ENCODE measurements at places on chromosomes 5 and 9.

- DNase-seq, result no peak
Measured at GRCh38 chr9:82449986-82450385, 461.4 kb downstream of the SPATA31D1 start.

GRCh38 chr5:74974451-74975091 is 77.8 kb downstream of the GCNT4 start:
- DNase-seq, result no peak

DNA sequence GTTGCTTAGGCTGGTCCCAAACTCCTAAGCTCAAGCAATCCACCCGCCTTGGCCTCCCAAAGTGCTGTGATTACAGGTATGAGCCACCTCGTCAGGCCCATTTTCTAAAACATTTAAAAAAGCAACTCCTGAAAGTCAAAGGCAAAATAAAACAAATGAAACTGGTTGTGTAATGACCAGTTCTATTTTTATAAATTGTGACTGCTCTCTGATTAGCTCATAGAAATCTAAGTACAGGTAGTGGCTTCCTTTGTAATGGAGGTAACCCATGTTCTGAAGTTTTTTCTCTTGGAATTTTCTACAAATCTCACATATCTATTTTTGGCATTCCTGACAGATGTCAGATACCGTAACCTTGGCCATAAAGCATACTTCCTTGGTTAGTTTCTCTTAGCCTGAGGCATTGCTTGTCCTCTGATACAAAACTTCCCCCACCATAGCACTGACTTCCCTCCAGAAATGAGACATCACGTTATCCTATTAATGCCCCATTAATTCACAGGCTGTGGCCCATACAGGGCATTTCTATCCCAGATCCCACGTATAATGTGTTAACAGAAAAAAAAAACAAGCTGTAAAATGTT is 14.1 kb upstream of the AK3 start:
- no peak for DNase-seq

DNA sequence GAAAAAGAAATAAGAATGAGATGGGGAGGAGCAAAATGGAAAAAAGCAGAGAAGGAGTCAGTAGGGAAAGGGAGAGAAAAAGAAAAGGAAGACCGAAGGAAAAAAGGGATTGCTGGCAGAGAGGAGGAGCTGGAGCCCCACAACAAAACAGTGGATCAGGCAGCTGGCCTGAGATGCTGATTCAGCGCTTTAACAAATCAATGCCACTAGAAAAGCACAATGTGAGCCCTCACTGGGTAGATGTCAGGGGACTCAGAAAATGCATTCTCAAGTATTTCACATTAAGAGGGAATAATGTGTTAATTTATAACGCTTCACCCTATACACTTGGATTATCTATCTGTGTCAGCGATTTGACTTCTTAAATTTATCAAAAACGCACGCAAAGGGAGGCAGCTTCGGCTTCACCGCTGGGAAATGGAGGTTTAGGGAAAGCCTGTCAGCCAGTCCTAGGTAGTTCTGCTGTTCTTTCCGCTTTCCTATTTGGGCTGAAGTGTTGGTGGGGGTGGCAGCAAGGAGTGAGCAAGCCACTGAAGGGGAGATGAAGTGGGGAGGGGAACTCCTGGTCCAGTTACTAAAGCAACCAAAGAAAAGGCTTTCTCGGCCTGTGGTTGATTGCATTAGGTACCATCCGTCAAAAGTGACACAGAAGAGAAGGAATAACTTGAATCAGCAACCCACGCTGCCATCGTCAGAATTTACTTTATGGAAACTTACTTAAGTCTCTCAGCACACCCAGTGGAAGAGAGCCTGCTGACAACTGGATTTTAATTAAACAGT is 161.6 kb downstream of the BNC2 start:
- no peak for DNase-seq

DNA sequence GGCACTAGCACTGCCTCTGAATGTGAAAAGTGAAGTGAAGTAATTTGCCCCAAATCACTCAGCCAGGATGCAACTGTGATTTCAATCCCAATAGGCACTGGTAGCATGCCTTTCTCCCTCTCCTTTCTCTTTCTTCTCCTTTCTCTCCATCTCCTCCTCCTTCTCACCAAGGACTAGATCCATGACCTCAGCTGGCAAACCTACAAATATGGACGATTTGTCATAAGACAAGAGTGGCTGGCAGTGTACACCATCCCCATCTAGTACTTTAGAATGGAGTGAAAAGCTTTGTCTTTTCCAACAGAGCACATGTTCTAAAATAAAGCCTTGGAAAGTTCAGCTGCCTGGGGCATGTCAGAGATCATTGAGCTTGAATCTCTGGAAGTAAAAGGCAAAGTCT is 574.7 kb upstream of the CLINT1 start:
- no peak for DNase-seq

- DNase-seq, result no peak
Measured at GRCh38 chr9:108473209-108474112, 382.3 kb downstream of the ACTL7B start.

GRCh38 chr5:151627650-151628049 is 36.5 kb upstream of the FAT2 start:
- no peak for DNase-seq

DNA sequence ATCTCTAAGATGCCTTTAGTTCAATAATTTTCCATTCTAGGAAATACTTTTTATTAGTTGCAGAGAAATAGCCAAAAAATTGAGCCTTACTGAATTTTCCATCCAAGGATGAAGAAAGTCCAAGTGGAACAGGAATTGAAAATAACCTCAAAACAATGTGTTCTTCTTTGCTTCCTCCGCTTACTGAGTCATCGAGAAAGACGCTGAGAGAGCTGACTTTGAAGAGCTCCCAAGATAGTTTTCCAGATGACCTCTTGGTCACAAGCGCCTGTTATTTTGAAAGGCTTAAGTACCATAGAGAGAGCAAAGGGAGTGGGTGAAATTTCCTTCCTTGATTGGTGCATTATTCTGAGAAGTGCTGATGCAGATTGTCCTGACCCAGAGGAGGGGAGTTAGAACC is 253.5 kb upstream of the ATP10B start:
- DNase-seq, result no peak

GRCh38 chr5:2103940-2104339 is 221.2 kb upstream of the IRX4 start:
- no peak for DNase-seq

- DNase-seq, result no peak
Measured at GRCh38 chr9:93205045-93205768, 21.3 kb downstream of the WNK2 start.

- no peak for DNase-seq
Measured at GRCh38 chr9:114529285-114529684, 24.0 kb upstream of the WHRN start.

- DNase-seq, result no peak
Measured at GRCh38 chr5:122492675-122493074, 180.6 kb downstream of the SNCAIP start.

GRCh38 chr5:168667301-168667840 is 88.2 kb upstream of the PANK3 start:
- DNase-seq, result no peak

All from stimulated activated CD8-positive, alpha-beta memory T cell treated with anti-CD3 and anti-CD28 coated beads, Interleukin-15, amount 100 ng/mL, for 1 hour (primary cell).